ENCODE measurements at places on chromosomes 7 and 10. TPM values are rescaled to one million over a fixed set of nuclear protein-coding genes. Genes with fewer than 3 reads are reported as not detected.

The TMEM225B gene
- total RNA-seq = 0.12 TPM

DNA sequence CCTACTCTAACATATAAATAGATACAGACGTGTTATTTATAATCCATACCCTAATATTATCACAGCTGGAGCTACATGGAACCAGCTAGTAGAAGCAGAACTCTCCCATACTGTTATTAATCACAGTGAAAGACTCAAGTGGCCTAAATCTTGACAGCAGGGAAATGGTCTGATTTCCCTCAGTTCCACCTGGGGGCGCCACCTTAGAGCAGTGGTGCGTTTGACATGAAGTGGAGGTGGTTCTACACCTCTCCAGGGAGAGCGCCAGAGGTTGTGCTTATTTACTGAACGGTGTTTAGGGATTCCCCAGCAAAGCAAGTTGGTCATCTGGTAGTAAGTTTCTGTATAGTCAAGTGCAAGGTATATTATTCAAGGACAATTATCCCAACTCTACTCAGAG lies 17.6 kb downstream of the DNTT start:
- DNase-seq = no peak

GRCh38 chr7:148037044-148037443 lies 553.5 kb upstream of the C7orf33 start:
- DNase-seq = no peak

The ZNF488 gene
- not detected for total RNA-seq

DNA sequence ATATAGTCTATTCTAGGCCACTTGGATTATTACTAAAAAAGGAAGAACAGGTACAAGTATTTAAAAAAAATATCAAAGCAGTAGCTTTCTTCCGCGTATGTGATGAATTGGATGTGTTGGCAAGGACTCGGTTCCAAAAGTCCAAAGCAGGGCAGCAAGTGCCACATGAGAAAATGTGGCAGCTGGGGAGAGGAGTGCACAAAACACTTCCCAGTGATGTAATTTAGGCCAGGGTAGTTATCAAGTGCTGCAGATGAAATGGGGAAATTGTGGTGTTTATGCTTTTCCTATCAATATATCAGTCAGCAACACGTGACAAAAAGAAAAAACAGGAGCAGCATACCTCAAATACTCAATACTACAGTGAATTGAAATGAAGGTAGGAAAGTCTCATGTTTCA lies 7.0 kb downstream of the RHOBTB1 start:
- DNase-seq = no peak

The SKIDA1 gene
- 22.3 TPM for total RNA-seq

GRCh38 chr7:8390262-8390626 lies 43.2 kb upstream of the NXPH1 start:
- no peak for DNase-seq

DNA sequence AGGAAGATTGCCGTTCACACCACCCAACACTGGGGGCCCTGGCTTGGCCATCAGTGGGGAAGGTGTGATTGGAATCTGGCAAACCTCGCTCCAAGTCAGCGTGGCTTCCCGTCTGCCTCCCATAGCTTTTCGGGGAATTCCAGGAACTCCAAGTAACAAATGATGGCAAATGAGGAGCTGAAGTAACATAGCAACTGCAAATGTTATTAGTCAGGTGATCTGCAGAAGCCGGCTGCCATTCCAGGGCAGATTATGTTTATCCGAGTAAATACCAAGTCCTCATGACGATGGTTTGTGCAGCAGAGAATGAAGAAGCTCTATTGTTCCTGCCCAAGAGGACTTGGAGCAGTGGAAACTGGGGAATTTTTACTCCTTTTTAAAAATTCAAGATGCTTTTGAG lies 270.5 kb upstream of the PODXL start:
- DNase-seq = no peak

GRCh38 chr7:36747280-36748016 lies 23.2 kb upstream of the AOAH start:
- no peak for DNase-seq

DNA sequence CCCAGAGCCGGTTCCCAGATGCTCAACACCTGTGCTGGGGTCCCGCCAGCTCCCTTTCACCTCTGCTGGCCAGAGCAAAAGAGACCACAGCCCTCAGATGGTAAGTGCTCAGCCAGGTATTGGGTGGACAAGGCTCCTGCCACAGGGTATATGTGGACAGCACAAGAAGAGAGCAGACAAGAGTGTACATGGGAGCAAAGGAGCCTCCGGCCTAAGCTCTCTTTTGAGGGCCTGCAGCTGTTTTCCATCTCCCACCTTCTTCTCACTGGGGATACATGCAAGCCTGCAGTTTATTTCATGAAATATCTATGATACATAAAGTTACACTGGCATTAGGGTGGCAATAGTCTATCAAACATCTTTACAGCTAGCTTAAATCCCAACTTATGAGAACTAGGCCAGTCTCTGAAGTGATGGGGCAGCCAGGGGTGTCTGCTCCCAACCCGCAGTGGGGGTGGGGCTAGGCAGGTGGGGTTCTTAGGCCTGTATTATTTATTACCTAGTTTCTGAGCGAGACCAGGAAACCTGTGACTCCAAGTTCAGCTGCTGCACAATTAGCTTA lies 50.4 kb upstream of the DDC start:
- DNase-seq = no peak

- no peak for DNase-seq
These were observed 744.7 kb downstream of the LRMDA start for GRCh38 chr10:76176166-76176550.

The ZP3 gene
- 1.3 TPM for total RNA-seq

DNA sequence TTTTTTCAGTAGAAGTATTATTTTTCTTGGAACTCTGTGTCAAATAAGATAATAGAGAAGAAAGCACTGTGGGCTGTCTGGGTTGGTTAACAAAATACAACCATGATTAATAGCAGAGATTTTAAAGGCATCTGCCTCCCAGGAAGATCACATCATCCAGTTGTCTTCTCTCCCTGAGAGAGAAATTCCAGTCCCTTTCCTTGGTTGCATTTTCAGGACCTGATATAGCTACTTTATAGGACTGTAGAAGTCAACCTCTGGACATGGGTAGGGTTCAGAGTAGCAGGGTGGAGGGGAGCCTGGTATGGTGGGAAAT lies 309.9 kb upstream of the IGFBP3 start:
- no peak for DNase-seq

The ARHGAP22 gene
- total RNA-seq = 4.0 TPM

The RET gene
- not detected for total RNA-seq

DNA sequence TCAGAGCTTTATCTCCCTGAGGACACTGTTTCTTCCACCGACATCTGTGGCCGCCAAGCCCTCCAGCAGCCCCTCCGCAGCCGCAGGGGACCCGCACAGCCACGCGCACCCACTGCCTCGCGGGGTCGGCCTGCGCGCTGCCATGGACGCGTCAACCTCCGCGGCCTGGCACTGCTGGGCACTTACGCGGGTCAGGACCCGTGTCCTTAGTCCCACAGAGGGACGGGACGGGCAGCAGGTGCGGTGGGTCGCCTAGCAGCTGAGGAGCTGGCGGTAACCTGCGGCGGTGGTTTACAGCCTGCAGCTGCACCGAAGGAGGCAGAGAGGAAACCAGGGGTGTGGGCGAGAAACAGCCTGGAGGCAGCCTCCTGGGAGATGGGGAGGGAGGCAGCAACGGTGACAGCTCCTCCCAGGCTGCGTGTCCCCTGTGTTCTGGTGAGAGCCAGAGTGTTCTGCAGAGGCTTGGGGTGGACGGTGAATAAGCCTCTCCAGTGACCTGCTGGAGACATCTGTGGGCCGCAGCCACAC lies 61.3 kb downstream of the SEC61G start:
- no peak for DNase-seq

The C7orf33 gene
- not detected for total RNA-seq

GRCh38 chr10:89030791-89031190 lies 40.2 kb downstream of the FAS start:
- DNase-seq = no peak

The EIF3B gene
- 217 TPM for total RNA-seq

The TM9SF3 gene
- 64.1 TPM for total RNA-seq

The ZNF804B gene
- total RNA-seq = not detected

The EPHB6 gene
- total RNA-seq = not detected

DNA sequence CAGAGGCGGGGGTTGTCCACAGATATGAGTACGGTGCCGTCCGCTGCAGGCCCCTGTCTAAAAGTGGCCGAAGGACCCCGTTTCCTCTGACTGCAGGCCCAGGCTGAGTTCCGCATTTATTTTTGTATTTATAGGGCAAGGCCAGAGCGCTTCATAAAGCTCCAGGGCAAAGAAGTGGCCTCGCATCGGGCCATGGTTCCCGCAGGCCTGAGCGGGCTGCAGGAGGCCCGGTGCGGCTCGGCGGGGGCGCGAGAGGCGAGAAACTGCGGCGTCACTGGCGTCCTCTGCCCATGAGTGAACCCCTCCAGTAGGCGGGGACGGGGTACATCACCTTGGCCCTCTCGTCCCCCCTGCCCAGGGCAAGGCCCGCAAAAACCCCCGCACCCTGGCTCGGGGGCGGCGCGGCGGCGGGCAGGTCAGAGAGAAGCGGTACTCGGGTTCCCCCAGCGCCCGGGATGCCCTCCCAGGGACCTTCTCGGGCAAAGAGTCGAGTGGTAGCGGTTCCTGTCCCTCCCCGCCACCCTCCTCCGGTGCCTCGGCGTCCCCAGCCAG lies 355.7 kb downstream of the DNAJB6 start:
- no peak for DNase-seq

DNA sequence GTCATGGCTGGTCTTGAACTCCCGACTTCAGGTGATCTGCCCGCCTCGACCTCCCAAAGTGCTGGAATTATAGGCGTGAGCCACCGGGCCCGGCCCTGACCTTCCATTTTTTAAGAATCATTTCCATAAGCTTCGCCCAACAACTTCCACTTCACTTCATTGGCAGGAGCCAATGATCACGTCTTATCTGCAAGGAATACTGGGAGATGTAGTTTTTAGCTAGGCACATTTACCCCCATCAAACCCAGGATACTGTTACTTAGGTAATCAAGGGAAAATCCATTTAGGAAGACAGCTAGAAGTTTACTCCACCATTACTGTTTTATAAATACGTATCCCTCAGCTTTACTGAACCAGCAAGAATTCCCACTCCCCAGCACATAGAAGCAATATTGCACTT lies 3.4 kb upstream of the CDK13 start:
- no peak for DNase-seq

The ADAM8 gene
- total RNA-seq = 0.68 TPM

GRCh38 chr10:60943316-60944057 lies 498 bp downstream of the RHOBTB1 start:
- peak; percentile 45 for DNase-seq

GRCh38 chr7:562789-563628 lies 43.4 kb upstream of the PDGFA start:
- no peak for DNase-seq

GRCh38 chr10:77179015-77179695 lies 458.5 kb downstream of the KCNMA1 start:
- no peak for DNase-seq

DNA sequence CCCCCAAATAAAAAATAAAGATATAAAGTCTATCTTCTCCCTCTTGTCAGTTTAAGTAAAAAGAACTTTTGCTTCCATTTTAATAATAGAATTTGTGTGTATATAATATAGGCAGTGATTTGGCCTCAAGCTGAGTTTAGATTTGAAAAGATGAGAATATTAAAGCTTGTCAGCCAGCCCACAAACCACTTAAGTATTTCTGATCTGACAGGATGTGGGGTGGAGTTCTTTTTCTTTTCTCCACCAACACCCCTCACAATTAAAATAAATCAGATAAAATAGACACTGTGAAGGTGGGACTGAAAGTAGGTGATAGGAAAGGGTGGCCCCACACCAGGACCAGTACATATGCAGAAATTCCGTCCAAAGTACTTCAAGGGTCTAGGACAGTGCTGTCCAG lies 714.1 kb downstream of the AUTS2 start:
- no peak for DNase-seq

Data from G401 (cell line).